Activated CD8-positive, alpha-beta memory T cell treated with anti-CD3 and anti-CD28 coated beads for 1 hour (primary cell): ENCODE measurements at places on chromosomes 13 and 19.

GRCh38 chr19:33343301-33343700, 30.2 kb upstream of the CEBPG start:
- no peak for DNase-seq

DNA sequence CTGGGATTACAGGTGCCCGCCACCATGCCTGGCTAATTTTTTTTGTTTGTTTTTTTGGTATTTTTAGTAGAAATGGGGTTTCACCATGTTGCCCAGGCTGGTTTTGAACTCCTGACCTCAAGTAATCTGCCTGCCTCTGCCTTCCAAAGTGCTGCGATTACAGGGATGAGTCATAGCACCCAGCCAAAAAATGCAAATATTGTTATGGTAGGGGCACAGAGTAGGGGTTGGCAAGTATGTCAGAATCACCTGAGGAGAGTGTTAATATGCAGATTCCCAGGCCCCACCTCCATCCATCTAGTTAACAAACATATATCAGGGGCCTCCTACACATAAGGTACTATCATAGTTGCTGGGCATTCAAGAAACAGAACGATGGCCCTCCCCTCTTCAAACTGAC, 44.7 kb downstream of the VAV1 start:
- DNase-seq, result no peak

GRCh38 chr13:39306639-39307589, 268.7 kb downstream of the NHLRC3 start:
- DNase-seq, result no peak

- DNase-seq, result no peak
Measured at GRCh38 chr13:46015366-46015765, 37.2 kb downstream of the ZC3H13 start.

DNA sequence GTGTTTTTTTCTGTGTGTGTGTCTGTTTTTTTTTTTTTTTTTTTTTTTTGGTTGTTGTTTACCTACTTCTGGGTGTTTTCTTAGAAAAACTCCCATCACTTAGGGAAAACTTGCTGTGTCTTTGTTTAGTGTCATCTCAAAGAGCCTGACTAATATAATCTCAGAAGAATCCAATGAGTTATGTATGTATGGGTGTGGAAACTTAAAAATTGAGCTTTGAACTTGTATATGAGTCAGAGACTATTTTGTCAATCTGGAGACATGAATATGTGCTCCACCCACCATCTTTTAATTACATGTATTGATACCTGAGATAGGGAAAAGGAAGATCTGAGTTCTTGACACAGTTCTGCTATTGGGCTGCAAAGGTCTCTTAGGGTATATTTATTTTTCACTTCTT, 140.7 kb upstream of the SPRY2 start:
- no peak for DNase-seq

DNA sequence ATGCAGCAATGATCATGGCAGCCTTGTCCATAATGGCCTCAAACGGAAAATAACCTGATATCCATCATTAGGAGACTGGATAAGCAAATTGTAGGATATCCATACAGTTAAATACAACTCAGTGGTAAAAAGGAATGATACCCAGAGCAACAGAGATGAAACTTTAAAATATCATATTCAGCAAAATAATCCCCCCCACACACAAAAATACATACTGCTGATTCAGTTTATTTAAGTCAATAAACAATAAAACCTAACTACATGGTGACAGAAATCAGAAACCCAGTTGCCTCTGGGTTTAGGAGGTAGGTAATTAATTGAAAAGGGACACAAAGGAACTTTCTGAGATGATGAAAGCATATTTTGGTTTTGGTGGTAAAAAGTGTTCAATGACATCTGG, 27.9 kb upstream of the DLEU7 start:
- DNase-seq, result no peak

DNA sequence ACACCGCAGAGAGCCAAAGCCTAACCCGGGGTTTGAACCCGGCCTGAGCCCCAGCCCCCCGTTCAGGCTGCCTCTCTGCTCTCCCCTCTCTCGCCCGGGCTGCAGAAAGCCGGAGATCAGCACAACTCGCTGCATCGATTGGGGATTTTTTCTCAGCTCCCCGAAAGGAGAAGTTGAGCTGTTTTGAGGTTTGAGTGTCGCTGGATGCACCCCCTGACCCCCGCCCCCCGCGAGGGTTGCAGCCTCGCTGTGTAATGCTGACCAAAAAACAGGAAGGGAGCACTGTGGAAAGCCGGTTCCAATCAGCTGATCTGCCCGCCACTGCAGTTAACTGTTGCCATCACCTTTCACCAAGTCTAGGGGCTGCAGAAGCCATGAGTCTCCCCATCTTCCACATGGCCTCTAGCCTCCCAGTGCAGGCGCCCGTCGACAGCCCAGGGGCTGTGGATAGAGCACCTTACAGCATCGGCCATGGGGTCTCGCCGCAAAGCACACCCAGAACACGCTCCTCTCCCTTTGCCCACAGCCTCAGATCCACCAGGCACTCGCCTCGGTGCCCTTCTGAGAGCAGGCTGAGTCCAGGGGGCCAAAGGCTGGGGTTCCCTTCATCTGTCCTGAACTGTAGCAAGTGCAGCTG, 34.5 kb downstream of the MYO9B start:
- no peak for DNase-seq

DNA sequence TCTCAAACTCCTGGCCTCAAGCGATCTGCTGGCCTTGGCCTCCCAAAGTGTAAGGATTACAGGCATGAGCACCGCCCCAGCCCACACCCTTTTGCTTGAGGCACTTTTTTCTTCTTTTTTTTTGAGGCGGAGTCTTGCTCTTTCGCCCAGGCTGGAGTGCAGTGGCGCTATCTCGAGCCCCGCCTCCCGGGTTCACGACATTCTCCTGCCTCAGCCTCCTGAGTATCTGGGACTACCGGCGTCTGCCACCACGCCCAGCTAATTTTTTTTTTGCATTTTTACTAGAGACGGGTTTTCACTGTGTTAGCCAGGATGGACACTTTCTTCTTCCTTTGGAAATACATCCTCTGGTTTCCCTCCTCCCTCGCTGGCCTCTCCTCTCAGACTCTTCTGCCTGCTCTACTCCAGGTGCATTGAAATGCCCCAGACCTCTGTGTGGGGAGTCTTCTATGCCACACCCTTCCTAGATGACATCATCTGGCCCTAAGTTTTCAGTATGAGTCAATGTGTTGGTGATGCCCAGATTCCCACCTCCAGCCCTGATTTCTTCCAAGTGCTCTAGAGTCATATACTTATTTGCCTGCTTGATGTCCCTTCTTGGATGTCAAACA, 20.7 kb upstream of the TPT1 start:
- no peak for DNase-seq

GRCh38 chr13:72728290-72728605, 525 bp downstream of the BORA start:
- DNase-seq, result no peak

DNA sequence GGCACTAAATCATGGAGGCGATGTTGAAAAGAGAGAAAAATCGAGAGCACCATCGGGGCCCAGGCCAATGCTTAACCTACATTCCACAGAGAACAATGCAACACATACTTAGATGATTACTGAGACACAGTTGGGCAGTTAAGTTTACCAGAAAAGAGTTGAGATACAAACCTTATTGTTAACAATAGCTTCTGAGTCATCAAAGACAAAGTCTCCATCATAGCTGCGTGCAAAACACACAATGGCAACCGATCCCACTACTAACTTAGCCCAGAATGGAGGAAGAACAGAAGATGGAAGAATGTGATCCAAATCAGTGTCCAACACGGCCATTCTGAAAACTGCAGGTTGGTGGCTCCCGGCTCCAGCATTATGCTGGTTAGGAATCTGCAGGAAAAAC, 6.2 kb downstream of the TMTC4 start:
- DNase-seq, result no peak

GRCh38 chr13:42649141-42649540, 75.2 kb downstream of the TNFSF11 start:
- no peak for DNase-seq

DNA sequence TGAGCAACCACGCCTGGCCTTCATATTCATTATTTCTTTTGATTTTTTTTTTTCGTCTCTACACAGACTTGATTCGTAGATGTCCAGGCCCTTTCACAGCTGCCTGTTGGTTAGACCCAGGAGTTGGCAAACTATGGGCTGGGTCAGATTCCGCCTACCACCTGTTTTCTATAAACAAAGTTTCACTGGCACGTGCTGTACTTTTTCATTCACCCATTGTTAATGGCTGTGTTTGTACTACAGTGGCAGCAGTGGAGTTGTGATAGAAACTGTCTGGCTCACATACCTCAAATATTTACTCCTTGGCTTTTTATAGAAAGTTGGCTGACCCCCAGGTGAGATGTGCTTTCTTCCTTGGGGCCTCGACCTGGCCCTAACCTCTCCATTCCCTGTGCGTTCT, 72.9 kb upstream of the TEX29 start:
- DNase-seq, result no peak

DNA sequence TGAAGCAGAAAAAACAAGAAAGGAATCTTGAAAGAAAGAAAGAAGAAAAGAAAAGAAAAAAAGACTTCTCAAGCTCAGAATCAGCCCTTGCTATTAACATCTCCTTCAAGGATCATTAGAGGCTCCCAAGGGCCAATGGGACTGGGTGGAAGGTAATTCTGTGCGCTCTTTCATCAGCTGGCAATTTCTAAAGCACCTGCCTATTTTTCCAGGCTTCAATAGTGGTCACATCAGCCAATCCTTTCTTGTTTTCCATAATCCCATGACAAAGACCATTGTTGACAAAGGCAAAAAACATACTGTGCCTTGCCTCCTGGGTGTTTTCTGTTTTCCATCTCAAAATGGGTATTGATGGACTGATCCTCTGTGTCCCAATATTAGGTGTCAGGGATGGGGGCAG, 88.2 kb upstream of the TSC22D1 start:
- DNase-seq, result no peak

GRCh38 chr13:19663416-19663979, 30.0 kb downstream of the MPHOSPH8 start:
- no peak for DNase-seq

- no peak for DNase-seq
Measured at GRCh38 chr13:113539176-113539575, 45.4 kb upstream of the TFDP1 start.

DNA sequence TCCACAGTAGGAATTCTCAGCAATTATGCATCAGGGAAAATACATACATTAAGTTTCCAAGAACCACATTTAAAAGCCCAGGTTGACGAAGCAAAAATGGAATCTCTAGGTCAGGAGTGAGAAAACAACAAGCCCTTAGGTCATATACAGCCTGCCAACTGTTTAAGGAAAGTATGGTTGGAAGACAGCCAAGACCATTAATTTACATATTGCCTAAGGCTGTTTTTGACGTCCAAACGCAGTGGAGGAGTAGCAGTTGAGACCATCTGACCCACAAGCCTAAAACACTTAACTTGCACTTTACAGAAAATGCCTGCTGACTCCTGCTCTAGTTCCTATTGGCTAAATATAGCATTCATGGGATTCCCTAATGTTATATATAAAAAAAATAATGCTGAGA, 299.0 kb downstream of the ITGBL1 start:
- no peak for DNase-seq

GRCh38 chr19:41321600-41322270, 11.8 kb downstream of the CCDC97 start:
- DNase-seq, result no peak

DNA sequence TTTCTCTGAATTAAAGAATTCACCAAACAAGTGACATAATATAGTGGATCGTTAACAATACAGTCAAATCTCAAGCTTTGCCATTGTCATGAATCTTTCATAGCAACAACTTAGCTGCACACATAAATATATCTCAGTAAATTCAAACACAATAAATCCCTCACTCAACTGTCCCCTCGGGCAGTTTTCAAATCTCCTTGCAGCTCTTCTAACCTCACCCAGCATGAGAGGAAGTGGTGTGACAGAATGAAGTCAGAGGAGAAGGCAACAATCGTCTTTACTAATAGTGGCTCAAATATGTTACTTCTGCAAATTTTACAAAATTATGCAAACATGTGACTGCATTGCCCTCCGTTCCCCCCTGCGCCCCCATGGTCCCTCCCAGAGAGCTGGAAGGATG, 148.2 kb downstream of the RAP2A start:
- DNase-seq, result no peak

- no peak for DNase-seq
Measured at GRCh38 chr19:32146664-32147063, 198.7 kb upstream of the ZNF507 start.

DNA sequence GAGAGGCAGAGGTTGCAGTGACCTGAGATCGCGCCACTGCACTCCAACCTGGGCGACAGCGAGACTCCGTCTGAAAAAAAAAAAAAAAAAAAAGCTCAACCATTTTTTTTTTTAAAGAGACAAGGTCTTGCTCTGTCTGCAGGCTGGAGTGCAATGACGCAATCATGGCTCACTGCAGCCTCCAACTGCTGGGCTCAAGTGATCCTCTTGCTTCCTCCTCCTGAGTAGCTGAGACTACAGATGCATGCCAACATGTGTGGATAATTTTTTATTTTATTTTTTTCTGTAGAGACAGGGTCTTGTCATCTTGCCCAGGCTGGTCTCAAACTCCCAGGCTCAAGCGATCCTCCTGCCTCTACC, 10.3 kb downstream of the EHD2 start:
- no peak for DNase-seq

DNA sequence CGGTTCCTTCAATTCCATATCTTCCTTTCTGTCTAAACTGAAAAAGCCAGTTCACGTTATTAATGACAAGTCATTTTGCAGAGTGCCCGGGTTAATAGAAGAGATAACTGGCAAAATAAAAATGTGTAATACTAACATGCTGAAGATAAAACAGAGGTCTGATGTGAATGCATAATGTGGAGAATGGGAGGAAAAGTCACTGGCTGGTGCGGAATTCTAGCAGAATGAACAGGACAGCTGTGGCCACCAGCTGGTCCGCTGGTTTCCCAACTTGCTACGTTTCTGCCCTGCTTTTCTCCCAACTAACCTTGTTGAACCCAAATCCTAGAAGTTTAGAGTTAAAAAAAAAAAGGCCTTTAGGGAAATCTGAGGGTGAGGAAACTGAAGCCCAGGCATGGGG, 42.4 kb downstream of the PCDH8 start:
- no peak for DNase-seq
